D341Med (cell line): ENCODE measurements at places on chromosomes 3 and 15.

GRCh38 chr3:128367761-128368160 lies 98.9 kb downstream of the DNAJB8 start:
- DNase-seq, result no peak

DNA sequence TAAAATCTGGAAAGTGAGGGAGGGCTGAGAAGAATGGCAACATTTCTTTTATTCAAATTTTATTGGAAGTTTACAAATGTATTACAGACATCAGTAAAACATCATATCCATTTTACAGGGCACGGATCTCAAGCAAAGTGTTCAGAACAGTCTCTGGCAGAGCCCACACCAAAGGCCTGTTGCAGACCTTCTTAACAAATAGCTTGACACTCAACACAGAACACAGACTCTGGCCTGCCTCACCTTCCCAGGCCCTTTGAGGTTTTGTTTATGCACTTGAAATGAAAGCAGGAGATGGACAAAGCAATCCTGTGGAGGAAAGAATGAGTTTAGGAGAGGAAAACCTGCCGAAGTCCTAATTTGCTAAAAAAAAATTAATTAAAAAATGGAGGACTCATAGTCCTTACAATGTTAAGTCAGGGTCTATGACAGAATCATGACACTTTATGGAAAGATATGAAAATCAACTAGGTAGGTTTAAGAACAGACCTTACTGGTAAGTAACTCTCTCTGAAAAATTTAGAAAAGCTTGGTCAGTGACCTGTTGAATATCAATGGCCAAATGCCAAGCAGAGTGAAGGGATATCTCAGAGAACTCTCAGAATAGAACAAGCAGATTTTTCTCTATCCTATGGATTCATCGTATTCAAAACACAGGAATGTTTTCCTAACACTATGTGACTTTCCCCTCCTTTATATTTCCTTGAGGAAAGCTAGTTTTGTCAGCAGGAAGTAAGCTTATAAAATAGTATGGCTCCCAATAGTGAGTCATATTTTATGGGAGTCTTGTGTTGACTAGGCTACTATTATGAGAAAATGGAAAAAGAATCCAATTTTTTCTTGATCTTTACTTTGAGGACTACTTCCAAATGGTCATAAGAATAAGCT lies 70.8 kb upstream of the PSMD6 start:
- no peak for DNase-seq

GRCh38 chr3:131505421-131505820 lies 2.6 kb upstream of the MRPL3 start:
- DNase-seq, result no peak

- DNase-seq, result no peak
These were observed 204.6 kb upstream of the IL12A start for GRCh38 chr3:159783780-159784742.

GRCh38 chr15:74776821-74777768 lies 4.8 kb upstream of the CSK start:
- no peak for DNase-seq

GRCh38 chr3:38210141-38210757 lies 44.9 kb downstream of the OXSR1 start:
- no peak for DNase-seq

DNA sequence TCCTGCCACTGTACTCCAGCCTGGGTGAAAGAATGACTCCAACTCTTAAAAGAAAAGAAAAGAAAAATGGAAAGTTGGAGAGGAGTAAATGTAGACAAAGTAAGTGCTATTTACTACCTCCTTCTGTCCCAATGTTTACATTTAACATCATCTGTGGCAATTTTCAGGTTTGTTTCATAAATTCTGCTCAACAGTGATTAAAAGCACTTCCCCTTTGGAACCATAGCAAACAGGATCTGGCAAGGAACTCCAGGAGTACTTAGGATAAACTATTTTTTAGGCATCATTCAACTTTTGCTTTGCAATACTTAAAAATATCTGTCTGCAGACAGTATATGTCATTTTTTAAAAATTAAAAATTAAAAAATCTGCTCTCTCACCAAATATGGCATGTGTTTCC lies 5.5 kb upstream of the CX3CR1 start:
- DNase-seq, result no peak

DNA sequence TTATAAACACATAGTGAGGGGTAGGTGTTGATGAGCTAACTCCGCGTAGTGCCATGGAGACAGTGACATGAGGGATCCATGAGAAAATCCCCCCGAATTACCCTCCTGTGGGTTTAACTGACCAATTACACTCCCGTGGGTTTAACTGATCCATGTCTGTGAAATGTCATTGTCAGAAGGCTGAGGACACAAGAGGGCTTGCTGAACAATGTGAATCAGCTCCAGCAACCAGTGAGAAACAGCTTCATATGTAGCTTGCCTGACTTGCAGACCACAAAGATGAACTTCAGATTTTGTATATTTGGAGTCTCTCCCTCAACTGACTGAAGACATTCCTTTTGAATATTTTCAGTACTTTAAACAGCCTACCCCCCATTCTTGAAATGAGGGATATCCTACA lies 144.9 kb downstream of the FBN1 start:
- DNase-seq, result no peak

GRCh38 chr3:53819163-53819868 lies 26.9 kb downstream of the CHDH start:
- no peak for DNase-seq

DNA sequence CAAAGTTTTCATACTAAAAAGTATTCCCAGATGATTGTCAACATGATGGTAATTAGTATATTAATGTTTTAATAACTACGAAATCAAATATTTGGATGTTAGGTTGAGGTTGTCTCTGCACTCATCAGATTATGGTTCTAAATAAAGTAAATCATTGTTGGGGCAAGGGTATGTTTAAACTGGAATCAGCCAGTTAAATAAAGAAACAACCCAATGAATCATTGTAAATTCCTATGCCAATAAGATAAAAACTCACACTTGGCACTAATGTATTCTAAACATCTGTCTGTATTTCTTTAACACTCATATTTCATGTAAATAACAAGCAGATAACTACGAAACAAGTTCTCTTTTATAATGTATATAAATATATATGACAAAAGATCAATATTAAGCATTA lies 92.7 kb downstream of the PEAK1 start:
- no peak for DNase-seq

- DNase-seq, result no peak
These were observed 155.7 kb downstream of the DOCK3 start for GRCh38 chr3:50830451-50830850.

GRCh38 chr15:31498756-31499155 lies 172.1 kb downstream of the KLF13 start:
- DNase-seq, result peak; percentile 2

DNA sequence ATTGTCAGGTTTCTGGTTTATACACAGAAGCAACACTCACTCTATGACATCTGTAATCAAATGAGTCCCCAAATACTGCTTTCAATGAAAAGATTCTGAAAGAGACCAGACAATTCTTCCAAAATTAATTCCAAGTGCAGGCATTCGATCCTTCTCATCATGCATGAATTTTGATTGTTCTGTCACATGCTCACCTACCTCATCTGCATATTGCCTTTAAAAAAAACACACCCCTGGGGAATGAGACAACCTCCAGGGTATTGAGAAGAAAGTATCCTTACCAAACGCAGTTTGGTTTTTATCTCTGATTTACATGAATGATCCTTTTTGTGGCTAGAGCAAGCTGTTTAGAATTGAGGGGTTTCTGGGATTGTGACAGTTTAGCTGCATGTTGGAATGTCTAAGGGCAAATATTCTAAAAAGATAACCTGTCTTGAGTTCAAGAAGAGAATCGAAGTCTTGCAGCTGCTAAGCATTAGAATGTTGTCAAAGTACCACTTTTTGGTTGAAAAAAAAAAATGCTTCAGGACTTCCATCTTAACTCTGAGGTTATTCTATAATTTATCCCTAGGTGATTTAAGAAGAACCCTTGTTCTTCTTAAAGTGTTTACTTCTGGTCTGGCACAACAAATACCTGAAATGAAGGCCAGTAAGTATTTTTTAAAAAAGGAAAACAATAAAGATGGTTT lies 653.1 kb downstream of the RBMS3 start:
- DNase-seq, result no peak

DNA sequence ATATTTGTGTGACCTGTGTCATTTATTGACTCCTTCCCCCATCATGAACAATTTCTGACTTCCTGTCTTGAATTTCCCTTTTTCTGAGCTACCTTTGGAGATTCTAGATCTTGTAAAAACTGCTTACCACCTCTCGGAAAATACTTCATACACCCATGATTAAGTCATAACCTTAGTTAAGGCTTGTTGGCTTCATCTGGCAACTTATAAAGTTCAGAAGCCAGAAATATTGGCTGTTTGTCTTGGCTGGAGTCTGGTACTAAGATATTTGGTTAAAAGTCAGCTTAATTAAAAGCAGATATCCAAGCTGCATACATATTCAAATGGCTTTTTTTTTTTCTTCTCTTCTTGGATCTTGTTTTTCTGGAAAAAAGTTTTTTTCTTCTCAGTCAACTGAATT lies 37.3 kb upstream of the B3GALNT1 start:
- no peak for DNase-seq
